Activated B cell treated with CpG ODN at 0.5 μM for 24 hours (primary cell): ENCODE measurements at places on chromosomes 7 and 10. TPM values are rescaled to one million over a fixed set of nuclear protein-coding genes. Genes with fewer than 3 reads are reported as not detected.

DNA sequence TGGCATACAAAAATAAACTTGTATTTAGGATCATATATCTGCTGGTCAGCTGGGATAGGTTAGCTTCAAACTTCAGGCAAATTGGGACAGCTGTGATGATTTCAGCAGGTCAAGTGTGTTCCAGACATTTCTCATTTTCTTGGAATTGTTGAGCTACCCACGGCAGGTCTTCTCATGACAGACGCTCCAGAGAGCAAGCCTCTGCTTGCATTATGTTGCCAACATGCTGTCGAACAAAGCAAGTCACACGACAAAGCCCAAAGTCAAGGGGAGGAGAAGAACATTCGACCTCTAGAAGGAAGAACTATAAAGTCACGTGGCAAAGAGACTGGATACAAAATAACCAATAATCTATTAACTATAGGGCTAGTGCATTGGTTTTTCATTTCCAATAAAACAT is 103.5 kb downstream of the RAB18 start:
- no peak for DNase-seq

DNA sequence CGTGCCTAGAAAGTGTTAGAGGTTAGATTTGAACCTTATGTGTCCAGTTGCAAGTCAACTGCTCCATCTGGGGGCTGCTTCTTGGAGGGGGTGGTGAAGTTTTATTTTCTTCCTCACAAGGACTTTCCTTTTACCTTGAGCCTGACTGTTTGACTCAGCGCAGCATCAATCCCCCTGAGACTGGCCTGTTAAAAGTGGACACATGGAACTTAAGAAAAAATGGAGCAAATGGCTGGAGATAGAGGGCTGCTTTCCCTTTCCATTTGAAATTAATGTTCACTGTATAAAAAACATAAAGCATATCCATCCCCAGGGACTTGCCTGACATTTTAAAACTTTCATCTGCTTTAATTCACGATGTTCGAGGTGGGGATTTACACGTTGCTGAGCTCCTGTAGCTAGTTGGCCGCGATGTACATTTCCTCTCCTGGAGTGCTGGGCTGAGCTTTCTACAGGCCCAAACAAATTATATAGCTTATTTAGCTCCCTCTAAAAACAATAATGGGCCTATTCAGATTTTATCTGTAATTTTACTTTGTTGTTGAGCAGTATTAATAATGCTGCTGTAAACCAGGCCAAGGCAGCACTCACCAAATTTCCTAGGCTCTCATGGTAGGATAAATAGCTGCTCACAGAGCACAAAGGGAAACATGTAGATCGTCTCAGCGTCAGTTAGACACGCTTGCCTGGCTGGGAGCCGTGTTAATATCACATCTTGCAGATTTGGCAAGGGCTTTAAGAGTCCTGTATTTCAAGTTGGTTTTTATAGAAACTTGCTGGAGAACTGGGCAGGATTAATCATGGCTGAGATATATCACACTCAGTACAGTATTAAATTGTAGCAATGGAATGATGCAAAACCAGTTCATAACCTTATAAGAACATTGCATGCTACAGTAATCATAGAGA is 251.5 kb downstream of the LRMDA start:
- no peak for DNase-seq

GRCh38 chr10:62047960-62048383 is 146.5 kb downstream of the ARID5B start:
- DNase-seq, result no peak

The NRG3 gene
- not detected in 2 replicates for total RNA-seq
